Small intestine (tissue), 16 donors: ENCODE measurements at places on chromosomes 5 and 9.
A peak's percentile ranks its signal among the peaks of the same experiment; 100 is the strongest.

DNA sequence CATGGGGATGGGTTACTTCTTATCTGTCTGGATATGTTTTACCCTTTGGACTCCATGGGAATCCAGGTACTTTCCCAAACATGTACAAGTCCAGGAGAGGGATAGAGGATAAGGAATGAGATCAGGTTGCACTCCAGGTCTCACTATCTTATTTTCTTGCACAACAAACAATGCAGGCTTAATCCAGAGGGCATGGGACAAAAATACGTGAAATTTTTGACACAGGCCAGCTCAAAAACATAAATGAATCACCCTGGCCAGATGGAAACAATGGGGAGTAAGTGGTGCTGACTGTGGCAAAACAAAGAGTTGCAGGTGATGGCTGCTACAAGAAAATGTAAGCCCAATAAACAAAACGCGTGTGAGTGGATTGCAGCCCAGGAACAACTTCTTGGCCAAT is 69.4 kb upstream of the GAS1 start:
- no peak for DNase-seq

DNA sequence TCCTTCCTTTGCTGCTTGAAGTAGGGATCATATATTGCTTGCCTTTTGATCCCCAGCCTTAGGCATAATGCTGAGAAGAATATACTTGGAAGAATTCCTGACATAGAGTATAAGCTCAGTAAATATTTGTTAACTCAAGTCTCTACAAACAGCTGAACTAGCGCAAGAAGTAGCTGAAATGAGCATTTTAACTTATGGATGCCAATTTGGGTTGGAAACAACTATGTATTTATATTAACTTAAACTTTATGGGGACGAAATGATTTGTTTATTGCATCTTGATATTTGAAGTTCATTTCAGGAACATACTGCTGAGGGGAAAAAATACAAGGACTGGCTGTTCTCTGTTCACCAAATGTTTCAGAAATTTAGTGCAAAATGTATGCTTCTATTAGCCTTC is 258.7 kb downstream of the CDH12 start:
- DNase-seq, result no peak

DNA sequence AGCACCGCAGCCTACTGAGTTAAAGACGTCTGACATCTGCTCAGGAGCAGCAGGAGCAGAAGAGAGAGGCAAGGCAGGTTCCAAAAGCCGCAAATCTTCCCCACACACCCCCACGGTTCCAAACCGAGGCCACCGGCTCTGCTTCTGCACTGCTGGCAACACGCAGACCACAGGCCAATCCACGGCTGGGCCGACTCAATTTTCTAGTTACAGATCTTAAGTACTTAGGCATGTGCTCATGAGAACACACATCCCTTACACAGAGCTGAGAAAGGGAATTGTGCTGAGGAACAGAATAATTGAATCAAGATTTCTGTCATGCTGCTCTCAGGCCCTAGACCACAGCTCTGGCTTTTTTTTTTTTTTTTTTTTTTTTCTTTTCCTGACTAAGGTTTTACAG is 32.6 kb downstream of the PAX5 start:
- no peak for DNase-seq

GRCh38 chr9:3879315-3879714 is 353.5 kb upstream of the RFX3 start:
- no peak for DNase-seq

DNA sequence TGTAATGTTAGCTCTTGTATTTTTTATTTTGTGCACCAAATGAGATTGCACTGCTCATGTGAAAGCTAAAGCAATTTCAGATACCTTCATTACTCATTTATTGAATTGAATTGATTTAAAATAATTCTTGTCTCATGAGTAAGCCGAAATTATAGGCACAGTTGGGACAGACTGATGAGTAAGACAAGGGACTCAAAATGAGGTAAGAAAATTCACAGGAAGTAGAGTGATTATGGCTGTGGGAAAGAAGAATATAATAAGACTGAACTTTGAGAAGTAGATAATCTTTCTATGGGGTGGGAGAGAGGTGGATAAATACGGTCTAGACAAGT is 51.1 kb downstream of the NUDT12 start:
- DNase-seq, result peak; percentile 55

GRCh38 chr9:16344343-16344742 is 526.1 kb downstream of the BNC2 start:
- DNase-seq, result no peak

DNA sequence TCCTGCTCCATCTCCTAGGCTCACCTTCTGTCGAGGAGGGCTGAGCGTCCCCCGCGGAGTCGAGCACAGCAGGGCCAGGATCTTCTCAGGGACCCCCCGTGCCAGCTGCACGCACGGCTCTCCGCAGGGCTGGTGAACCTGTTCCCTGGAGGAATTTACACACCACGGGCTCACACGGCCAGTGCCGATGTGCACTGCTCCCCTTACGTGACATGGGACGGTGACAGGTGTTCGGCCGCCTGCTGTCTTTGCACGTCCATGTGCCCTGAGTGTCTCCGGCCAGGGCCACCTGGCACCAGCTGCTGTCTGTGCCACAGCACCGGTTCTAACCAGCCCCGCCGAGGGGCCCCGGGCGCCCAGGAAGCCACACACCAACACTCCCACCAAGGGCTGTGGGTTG is 8.7 kb upstream of the AGPAT2 start:
- no peak for DNase-seq

- no peak for DNase-seq
Measured at GRCh38 chr9:962023-962422, 14.4 kb upstream of the DMRT3 start.

GRCh38 chr9:88732128-88732527 is 197.2 kb downstream of the NXNL2 start:
- DNase-seq, result no peak

DNA sequence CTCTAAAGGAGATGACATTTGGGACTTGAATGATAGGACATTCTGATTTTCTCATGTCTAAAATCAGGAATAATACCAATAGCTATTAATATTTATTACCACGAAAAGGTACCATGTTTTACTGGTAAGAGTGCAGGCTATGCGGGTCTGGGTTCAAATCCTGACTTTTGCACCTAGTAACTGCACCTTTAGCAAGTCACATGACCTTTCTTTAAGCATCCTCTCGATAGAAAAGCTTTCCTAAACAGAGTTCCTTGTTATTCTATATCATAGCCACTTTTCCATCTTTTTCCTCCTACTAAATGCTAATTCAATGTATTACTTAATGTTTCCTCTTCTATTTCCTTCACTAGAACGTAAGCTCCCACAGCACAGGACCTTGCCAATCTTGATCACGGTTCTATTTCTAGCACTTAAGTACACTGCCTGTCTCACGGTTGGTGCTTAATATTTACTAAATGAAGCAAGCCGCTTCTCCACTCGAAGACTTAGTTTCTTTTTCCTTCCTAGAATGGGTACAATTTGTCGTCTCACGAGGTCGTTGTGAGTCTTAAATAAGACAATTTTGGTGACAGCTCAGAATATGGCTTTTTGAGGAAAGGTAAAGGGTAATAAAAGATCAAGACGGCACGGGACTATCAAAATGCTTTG is 816 bp downstream of the RBM18 start:
- no peak for DNase-seq

DNA sequence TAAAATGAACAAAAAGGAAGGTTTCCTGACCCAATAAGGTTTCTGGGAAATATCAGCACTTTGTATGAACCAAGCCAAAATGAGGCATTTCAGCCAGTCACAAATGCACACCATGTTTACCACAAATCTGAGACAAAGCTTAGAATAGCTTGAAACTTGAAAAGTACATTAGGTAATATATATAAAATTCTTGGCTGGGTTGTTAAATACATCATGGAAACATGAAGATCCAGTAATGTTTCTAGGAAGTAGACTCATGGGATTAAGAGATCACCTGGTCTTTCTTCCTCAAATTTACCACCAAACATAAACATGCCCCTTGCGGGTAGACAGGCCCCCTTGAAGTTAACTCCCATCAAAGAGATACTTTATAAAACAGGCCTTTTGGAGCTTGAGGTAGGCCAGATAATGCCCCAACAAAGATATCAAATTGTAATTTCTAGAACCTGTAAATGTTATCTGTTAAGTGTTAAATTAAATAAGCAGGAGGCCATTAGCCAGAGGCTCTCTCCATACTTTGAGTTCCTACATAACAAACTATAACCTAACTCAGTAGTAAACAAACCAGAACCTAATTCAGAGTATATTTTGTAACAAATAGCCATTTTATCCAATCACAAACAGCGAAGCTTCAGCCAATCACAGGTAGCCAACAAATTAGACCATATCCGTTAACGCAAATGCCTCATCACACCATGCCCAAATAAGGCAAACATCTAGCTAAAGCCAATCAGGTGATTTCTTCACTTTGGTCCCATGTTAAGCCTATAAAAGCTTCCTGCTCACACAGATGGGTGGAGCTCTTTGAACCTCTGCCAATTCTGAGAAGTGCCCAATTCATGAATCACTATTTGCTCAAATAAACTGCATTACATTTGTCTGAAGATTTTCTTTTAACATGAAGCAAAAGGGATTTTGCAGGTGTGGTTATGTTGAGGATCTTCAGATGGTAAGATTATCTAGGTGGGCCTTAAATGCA is 127.9 kb upstream of the TARS1 start:
- peak; percentile 33 for DNase-seq
